IMR-90 (cell line): ENCODE measurements at places on chromosomes 3 and 15.

- no peak for DNase-seq
Observed at GRCh38 chr3:53726643-53727042, 119.6 kb downstream of the CHDH start.

GRCh38 chr3:131972091-131972490, 62.7 kb downstream of the CPNE4 start:
- DNase-seq: no peak

- DNase-seq: no peak
Observed at GRCh38 chr3:28841441-28841840, 439.4 kb upstream of the RBMS3 start.

DNA sequence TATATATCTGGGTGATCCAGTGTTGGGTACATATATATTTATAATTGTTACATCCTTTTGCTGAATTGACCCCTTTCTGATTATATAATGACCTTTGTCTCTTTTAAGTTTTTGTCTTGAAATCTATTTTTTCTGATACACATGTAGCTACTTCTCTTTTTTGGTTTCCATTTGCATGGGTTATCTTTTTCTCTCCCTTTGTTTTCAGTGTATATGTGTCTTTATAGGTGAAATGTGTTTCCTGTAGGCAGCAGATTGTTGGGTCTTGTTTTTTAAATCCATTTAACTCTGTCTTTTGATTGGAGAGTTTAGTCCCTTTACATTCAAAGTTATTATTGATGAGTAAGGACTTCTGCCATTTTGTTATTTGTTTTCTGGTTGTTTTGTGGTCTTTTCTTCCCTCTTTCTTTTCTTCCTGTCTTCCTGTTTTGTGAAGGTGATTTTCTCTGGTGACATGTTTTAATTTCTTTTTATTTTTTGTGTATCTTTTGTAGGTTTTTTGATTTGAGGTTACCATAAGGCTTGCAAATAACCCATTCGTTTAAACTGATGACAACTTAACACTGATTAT, 56.8 kb downstream of the STARD9 start:
- no peak for DNase-seq

GRCh38 chr3:24829629-24830229, 335.1 kb upstream of the THRB start:
- no peak for DNase-seq

GRCh38 chr15:47422881-47423665, 294.2 kb upstream of the SEMA6D start:
- DNase-seq: peak; percentile 42

- DNase-seq: no peak
Observed at GRCh38 chr3:113088616-113089015, 97.8 kb downstream of the GTPBP8 start.

GRCh38 chr3:146159037-146159436, 1.9 kb downstream of the PLOD2 start:
- DNase-seq: no peak

- no peak for DNase-seq
Observed at GRCh38 chr15:71454462-71454996, 339.3 kb downstream of the THSD4 start.

DNA sequence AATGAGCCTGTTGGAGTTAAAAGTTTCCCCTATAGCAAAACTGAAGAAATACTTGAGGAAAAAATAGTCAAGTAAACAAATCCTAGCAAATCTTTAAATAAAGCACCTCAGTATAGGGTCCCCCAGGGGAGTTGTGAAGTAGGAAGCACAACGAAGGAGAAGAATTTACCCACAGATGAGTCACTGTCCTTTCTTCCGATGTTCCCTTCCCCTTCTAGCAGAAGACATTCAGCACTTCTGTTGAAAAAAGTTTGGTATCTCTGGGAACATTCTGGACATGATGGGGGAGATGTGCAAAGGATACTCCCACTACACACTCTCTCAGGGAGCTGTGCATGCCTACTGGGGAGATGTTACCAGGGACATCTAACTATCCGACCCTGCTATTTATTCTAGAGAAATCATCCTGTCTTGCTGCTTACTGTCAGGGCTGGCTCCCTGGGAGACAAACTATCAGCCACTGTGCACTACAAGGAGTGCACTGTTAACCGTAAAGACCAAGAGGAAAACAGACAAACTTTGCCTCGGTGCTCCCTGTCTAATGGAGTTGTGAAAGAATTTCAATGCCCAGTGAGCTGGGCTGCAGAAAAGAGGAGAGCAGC, 93.8 kb downstream of the RFTN1 start:
- peak; percentile 55 for DNase-seq

GRCh38 chr3:62261121-62261520, 112.2 kb downstream of the FEZF2 start:
- no peak for DNase-seq

- DNase-seq: no peak
Observed at GRCh38 chr3:46360907-46361306, 7.0 kb downstream of the CCR2 start.
